Hypothalamus (tissue), 51 donors: ENCODE measurements at places on chromosomes 12 and 14.

DNA sequence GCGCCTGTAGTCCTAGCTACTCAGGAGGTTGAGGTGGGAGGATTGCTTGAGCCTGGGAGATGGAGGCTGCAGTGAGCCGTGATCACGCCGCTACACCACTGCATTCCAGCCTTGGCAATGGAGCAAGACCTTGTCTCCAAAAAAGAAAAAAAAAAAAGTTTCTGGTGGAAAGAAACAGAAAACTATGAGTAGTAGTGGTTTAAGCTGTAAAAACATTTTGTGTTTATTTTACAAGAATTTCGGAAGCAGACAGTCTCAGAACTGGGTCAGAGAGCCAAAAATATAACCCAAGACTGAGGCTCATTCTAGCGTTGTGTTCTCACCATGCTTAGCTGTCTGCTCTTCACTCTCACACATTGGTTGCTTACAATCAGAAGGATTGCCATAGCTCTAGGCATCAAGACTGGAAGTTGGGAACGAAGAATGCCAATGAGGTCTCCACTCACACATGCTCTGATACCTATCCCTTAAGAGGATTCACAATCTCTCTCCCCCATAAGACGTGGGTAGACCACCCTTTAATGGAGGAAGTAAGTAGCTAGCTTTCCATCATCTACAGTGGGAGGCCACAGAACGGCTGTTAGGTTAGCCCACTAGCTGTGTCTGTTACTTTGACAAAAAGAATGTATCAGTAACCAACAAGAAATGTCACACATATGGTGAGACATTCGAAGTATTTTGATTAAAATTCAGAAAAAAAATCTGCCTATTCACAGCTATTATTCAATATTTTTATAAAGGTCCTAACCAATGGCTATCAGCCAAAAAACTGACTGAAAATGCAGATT is 117.6 kb upstream of the RASSF8 start:
- no peak for DNase-seq

DNA sequence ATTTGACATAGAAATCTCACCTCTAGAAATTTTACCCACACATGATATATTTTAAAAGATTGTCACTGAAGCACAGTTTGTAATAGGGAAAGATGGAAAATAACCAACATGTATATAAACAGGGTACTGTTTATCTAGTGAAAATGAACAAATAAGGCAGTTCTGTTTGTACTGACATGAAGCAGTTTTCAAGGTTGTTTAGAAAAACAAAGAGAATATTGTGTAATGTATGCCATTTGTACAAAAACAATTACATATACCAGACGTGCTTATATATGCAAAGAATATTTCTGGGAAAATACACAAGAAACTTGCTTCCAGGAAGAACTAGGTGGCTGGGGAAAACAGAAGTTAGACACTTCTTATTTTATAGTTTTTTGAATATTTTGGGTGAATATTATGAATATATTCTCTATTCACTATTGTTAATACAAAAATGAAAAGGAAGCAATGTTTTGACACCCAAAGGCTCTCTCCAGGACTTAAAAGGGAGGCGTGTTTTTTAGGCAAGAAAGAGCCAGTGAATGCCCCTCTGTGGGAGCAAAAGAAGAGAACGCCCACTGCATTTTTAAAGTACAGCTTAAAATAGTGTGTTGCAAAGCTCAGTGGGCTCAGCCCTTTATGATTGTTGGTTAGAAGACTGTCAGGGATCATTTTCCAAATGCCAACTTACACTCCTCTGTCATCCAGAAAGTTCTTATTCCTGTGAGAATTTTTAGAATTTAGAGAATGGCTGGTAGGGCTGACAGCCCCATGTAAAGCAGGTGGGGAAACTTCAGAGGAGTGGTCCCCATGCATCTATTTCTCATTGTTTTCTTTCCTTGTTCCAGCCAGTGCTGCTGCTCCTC is 59.6 kb upstream of the FERMT2 start:
- DNase-seq = no peak

DNA sequence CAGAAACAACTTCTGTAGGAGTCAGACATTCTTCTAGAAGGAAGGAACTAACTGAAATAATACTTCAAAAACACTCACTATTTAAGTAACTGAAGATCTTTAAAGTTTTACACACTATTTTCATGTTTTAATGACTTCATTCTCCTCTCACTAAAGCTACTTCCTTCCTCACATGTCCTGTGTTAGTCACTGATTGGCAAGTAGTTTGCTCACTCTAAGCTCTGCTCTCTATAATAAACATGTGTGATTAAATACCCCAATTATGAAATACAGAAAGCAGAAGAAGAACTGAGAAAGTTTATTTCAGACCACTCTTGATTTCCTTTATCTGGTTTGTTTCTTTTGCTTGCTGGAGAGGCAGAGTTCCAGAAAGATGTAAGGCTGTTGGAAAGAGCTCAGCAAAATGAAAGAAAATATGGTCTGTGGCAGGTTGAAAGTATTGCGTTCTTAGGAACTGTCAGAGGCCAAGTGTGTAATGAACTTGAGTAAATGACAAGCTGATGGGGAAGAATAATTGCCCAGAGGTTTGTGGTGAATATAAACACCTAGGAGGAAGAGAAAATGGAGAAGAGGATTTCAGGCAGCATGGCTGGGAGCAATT is 522.0 kb upstream of the SEL1L start:
- no peak for DNase-seq

DNA sequence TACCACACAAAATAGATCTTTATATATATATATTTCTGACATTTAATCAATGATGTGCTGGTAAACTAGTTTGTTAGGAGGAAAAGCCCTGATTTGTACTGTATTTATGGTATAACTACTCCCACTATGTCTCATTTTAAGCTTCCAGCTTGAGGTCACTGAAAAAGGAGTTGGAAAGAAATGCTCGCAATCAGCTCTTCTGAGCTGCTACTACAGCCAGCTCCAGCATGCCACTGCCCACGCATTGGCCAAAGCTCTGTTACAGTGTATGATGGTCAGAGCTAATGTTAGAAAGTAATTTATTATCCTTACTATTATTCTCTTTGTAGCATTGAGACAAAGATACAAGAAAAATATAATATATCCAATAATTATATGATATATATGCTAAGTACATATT is 55.0 kb upstream of the PCED1B start:
- no peak for DNase-seq

- no peak for DNase-seq
Measured at GRCh38 chr14:98694541-98694940, 577.5 kb downstream of the BCL11B start.

- no peak for DNase-seq
Measured at GRCh38 chr12:109752117-109753053, 38.8 kb downstream of the FAM222A start.

GRCh38 chr12:108553799-108554198 is 7.2 kb downstream of the SART3 start:
- DNase-seq = no peak

GRCh38 chr12:14826491-14826890 is 12.5 kb upstream of the SMCO3 start:
- no peak for DNase-seq

DNA sequence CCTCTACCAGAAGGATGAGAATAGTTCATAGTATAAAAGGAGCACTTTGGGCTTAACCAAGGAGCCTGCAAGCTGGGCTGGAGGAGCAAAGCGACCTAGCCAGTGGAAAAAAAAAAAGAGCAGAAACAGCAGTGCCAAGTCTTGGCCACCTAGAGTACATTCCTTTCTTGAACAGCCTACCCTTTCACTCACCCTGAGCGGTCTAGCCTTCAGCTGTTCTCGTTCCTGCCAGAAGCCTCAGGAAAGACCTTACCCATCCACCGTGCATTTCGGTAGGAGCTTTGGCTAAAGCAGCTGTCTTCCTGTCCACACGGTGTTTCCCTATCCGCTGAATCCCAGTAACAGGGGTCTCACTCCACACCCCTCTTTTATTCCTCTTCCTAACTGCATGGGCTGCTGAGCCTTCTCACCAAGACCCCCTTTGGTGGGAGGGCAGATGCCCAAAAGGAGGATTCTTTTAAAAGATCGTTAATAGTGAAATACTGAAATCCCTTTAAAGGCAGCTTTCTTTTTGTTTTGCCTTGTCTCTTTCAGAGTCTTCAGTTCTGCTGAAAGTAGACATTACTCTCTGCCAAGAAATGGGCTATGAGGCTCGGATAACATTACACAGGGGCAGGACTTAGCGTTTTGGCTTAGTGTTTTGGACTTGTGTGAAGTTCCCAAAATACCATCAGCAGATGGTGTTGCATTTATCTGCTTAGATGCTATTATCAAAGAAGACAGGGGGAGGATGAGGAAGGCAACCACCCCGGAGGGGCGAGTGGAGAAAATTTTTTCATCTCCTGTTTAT is 88.5 kb upstream of the METAP2 start:
- DNase-seq = no peak

DNA sequence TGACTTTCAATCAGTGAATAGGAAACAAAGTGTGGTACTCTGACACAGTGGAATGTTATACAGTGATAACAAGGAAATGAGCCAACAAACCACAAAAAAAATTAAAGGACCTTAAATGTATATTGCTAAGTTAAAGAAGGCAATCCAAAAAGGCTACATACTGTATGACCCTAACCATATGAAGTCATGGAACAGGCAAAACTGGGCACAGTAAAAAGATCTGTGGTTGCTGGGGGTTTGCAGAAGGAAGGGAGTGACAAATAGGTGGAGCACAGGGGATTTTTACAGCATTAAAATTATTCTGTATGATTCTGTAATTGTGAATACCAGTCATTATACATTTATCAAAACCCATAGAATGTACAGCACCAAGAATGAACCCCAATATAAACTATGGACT is 112.6 kb downstream of the KCNC2 start:
- DNase-seq = no peak

GRCh38 chr12:94805749-94806529 is 155.6 kb upstream of the TMCC3 start:
- no peak for DNase-seq

GRCh38 chr12:14211947-14212387 is 153.5 kb upstream of the ATF7IP start:
- DNase-seq = no peak

DNA sequence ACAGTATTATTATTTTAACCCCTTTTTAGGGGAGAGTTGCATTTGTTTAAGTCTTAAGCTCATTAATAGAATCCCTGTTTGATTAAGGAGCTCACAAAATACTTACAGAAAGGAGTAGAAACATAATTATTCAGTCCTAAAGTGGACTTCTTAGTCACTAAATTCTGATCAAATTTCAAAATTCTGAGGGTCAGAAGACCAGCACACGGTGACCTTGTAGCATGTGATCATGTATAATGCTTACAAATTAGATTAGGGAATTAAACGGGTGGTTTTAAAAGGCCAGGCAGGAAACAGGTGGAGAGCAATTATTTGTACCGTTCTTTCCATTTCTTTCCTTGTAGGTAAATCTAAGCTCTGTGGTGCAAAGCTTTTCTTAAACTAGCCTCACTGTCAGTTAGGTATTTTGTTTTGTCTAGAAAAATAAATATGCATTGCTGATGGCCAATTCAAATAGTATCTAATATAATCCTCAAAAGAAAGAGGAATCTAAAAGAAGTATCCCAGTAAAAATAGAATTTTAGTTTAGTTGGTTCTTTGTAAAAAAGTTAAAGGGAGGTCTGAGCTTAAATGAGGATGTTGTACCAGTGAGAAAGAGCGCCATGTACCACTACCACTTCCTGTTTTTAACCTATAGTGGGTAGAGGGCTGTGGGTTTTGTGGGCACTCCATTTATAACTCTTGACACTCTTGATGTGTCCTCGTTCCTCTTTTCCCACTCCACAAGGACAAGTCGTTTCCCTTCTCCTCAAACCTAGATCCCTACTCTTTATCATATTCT is 51.1 kb downstream of the SLC38A1 start:
- DNase-seq = no peak

DNA sequence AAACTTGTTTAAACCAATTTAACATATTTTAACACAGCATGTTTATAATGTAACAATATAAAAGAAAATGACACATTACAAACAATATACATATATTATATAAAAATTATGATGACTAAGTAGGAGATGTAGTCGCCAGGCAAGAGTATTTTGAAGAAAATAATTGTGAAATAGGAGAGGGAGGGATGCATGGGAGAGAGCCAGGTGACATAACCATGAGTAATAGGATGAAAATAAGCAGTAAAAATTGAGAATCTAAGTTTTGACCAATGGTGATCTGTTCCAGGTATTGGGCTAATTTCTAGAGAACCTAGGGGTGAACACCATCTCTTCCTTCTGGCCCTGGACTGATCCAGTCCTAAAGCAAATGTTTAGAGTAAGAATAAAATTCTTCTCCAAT is 315.2 kb upstream of the G2E3 start:
- no peak for DNase-seq

GRCh38 chr12:33605757-33606156 is 166.1 kb upstream of the SYT10 start:
- DNase-seq = no peak

GRCh38 chr14:50619569-50620141 is 48.5 kb downstream of the SAV1 start:
- DNase-seq = no peak

- no peak for DNase-seq
Measured at GRCh38 chr12:131195796-131196195, 242.1 kb downstream of the ADGRD1 start.

GRCh38 chr12:127516467-127516866 is 750.5 kb upstream of the TMEM132C start:
- no peak for DNase-seq

- no peak for DNase-seq
Measured at GRCh38 chr14:101030586-101030985, 127.1 kb upstream of the RTL1 start.

DNA sequence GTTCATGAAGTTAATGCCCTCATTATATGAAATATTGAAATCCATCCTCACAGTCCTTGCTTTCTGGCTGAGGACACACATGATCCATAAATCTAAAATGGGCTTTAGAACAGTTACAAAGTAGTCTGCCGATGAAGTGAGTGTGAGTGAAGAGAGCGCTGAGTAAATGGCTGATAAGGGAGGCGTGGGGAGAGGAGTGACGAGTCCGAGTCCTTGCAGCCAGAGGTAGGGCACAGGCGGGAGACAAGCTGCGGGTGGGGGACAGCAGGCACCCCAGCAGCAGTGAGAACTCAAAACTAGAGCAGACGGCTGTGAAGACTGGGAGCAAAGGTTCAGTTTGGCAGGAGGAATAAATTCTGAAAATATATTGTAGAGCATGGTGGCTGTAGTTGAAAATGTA is 140.1 kb upstream of the ATP2B1 start:
- DNase-seq = no peak

- peak; percentile 71 for DNase-seq
Measured at GRCh38 chr14:68627868-68628604, 164.8 kb downstream of the ZFP36L1 start.

- no peak for DNase-seq
Measured at GRCh38 chr12:122985338-122986257, 5.1 kb downstream of the ARL6IP4 start.

- no peak for DNase-seq
Measured at GRCh38 chr12:103769240-103769945, 71.6 kb downstream of the NT5DC3 start.

GRCh38 chr14:79383031-79383430 is 828.3 kb downstream of the DIO2 start:
- DNase-seq = no peak

GRCh38 chr12:2294651-2295475 is 242.1 kb downstream of the CACNA1C start:
- DNase-seq = no peak

- no peak for DNase-seq
Measured at GRCh38 chr14:77598366-77599070, 17.9 kb downstream of the SPTLC2 start.

GRCh38 chr12:128178565-128178964 is 88.4 kb upstream of the TMEM132C start:
- DNase-seq = no peak
